Activated T-cell treated with anti-CD3 and anti-CD28 coated beads for 24 hours (primary cell): ENCODE measurements at places on chromosomes 7 and 10.

DNA sequence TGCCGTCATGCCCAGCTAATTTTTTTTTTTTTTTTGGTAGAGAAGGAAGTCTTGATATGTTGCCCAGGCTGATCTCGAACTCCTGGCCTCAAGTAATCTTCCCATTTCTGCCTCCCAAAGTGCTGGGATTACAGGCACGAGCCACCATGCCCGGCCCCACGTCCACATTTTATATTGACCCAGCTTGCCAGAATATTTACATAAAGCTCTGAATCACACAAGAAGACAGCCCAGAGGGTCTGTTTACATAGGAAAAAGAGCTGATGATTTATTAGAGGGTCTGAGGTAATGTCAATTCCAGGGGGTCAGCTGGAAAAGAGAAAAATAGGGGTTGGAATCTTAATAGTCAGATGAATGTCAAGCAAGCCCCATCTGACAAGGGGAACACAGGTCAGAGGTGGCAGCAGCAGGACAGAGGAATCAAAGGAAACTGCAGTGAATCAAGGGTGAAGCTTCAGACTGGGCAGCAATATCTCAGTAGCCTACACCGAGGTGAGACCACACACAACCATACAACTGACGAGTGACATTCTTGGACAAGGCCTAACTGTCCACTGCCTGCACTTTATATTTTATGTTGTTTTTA is 15.8 kb upstream of the SLF2 start:
- no peak for DNase-seq

- DNase-seq: no peak
Observed at GRCh38 chr10:98655492-98655891, 208.8 kb upstream of the HPS1 start.

- no peak for DNase-seq
Observed at GRCh38 chr10:69849825-69850224, 48.1 kb downstream of the COL13A1 start.

GRCh38 chr7:71210220-71210619 is 78.3 kb downstream of the GALNT17 start:
- no peak for DNase-seq

DNA sequence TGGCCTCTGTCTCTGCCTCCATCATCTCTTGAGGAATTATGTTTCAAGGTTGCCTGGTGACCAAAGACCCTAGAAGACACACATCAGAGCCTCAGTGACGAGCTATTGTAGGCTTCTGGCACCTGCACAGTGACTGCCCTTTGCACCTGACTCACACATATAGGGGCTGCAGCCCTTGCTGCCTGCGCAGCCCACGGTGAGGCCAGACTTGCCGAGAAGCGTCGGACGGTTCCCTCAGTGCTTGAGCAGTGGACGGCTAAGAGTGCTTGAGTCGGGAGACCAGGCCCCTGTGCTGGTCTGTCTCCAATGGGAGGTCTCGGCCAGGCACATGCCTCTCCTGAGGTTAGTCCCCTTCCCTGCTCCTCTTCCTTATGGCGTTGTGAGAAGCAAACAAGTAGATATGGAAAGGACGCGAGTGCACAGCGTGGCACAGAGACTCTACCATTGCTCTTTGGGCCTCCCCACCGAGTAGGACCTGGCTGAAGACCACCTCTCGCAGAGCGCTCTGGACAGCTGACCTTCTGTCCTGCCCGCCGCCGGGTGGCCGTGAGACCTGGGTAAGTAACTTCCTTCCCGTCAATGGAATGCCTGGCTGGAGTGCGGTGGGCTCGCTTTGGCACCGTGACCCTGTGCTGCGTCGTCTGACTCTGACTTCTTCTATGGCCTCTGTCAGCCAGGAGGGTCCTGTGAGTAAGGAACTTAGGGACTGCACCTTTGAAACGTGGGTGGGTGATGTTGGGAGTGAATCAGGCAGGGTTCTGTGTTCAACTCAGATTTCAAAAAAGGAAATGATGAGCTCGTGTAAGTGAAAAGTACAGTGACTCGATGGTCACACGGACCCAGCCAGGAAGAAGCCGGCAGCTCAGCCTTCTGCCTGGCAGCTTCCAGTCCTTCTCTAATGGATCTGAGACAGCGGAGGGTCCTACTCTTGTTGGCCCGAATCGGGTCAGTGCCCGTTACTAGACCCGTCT is 33.7 kb downstream of the ZNF775 start:
- DNase-seq: no peak

GRCh38 chr7:39468808-39469374 is 97.3 kb upstream of the YAE1 start:
- no peak for DNase-seq

GRCh38 chr10:44183667-44184632 is 200.9 kb downstream of the CXCL12 start:
- DNase-seq: no peak

- DNase-seq: no peak
Observed at GRCh38 chr7:91031757-91032156, 232.5 kb upstream of the FZD1 start.

GRCh38 chr10:13296476-13296875 is 3.4 kb downstream of the PHYH start:
- DNase-seq: no peak

DNA sequence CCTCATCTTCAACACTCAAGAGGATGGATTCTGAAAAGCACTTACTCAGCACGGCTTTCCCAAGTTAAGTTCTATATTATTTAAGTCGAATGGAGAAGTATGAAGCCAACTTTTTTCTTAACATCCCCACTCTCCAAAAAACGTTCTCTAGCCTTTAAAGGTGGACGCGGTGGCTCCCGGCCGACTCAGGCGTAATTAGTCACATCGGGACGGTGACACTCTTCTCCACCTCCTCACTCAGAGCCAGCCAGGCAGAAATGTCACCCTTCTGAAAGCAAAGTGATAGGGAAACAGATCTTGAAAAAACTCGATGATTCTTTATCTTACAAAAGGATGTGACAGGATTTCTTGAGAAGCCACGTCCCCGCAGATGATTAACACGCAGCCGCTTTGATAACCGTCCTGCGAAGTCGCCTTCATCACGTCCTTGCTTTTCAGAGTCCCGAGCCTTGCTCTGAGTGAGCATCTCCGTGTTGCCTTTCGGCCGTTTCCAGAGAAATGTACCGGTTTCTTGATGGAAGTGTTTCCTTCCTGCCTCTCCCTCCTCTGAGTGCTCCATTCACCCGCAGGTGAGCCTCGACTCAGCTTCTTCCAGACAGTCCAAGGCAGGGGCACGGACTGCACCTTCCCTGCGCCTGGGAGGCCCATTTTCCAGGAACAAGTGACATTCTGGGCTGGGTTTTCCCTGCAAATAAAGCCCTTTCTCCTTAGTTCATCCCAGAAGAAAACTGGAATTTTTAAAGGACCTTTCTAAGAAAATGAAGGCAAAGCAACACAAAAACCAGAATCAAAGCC is 314.8 kb downstream of the DNAJB6 start:
- DNase-seq: no peak

GRCh38 chr7:18191341-18191740 is 163.7 kb upstream of the PRPS1L1 start:
- DNase-seq: no peak

- no peak for DNase-seq
Observed at GRCh38 chr7:99399597-99399996, 8.8 kb downstream of the PDAP1 start.

- DNase-seq: no peak
Observed at GRCh38 chr7:148579366-148579765, 11.2 kb upstream of the C7orf33 start.

GRCh38 chr7:40003597-40003996 is 53.5 kb downstream of the CDK13 start:
- DNase-seq: no peak

DNA sequence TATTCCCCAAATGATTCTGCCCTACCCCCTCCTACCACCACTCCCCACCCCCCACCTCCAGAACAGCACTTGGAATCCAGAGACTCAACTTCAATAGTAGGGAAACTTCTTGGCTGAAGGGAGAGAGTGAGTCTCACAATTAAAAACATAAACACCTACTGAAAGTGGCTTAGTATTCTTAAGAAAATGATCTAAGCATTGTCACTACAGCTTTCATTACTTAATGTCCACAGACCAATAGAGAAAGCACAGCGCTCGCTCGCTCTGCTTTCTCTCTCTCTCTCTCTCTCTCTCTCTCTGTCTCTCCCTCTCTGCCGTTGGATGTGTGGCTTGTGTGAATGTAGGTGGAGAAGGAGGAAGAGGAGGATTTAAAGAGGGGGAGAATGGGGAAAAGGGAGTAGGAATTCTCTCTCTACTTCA is 1.5 kb upstream of the SEMA3A start:
- no peak for DNase-seq

DNA sequence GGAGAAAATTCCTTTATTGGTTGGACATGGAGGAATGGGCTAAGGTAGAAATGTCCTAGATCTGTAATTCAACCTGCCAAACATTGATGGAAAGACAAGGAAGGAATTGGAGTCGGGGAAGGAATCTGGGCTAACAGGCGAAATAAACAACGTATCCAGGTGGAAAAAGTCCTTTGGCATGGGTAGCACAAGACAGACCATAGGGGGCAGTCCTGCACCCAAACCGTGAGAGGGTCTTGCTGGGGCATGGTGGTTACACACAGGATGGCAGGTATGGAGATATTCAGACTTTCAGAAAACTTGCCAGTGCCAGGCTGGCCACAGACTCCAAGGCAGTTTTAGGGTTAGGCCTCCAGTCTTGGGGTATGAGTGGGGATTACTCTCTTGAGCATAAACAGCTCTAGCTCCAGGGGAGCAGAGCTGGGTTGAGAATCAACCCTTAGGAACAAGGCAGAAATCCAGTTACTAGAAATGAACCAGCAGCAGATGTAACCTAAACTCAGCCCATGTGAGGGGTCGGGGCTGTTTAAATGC is 188.6 kb upstream of the GDF10 start:
- DNase-seq: no peak

DNA sequence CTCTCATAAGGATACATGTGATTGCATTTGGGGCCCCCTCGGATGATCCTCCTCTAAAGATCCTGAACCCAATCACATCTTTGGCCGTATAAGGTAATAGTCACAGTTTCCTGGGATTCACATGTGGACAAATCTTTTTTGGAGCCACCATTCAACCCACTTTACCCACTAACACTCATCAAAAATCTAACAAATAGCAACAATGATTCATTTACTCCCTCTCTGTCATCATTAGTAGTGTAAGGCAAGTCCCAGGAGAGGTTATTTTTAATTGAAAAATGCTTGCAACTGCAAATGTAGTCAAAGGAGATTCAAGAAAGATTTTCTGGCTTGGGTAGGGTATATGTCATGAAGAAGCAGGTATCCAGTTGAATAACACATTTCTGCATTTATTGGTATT is 9.9 kb upstream of the SMKR1 start:
- no peak for DNase-seq

DNA sequence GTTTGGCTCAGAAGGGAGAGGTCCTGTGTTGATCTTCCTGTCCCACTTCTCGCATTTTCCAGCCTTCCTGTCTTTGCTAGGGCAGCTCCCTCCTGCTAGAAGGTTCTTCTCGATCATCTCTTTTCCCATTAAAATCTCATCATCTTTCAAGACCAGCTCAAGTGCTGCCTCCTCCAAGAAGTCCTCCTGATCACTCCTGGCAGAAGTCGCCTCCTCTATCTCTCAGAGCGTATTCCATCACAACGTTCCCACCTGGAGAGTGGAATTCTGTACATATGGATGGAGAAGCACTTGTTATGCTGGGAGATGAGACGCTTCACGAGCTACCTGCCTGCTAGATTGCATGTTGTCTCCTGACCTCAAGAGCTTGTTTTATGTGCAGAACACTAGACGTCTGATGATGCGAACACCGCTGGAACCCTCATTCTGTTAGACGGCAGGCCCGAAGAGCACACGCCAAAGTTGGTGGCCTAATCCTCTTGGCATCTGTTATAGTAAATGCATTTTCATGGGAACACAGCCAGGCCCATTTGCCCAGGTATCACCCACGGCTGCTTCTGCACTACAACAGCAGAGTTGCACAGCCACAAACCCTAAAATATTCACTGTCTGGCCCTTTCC is 68.0 kb upstream of the INSIG1 start:
- DNase-seq: no peak

DNA sequence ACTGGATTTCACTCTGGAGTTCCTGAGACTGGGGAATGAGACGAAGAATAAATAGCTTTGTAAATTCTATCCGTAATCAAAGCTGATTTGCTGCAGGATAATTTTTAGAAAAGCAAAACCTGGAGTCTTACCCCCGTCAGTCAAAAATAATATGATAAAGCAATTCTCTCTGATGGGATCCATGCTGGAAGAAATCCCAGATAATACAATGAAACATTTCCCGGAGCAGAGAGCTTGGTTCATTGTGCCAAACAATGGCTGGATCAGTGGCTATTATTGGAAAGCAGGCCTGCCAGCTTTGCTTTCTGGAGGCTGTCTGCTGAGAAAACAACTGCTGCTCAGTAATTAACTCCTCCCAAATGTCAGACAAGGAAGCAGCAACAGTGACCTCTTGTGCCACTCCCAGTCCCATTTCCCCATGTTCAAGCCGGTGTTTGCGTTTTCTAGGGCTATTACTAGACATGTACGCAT is 609.4 kb upstream of the PCDH15 start:
- DNase-seq: no peak

DNA sequence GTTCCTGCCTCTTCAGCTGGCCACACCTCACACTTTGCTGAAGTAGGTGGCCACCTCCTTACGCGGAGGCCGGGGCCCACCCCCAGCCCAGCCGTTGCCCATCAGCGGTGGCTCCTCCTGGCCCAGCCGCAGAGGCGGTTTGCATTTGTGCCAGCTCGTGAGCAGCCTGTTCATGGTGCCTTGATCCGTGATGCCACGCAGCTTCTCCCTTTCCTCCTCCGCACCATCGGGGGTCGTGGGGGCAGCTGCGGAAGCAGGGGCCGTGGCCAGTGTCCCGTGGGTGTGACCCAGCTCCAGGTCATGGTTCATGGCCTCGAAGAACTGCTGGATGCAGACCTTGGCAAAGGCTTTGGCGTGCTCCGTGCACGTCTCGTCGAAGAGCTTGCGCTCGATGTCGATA is 3.1 kb upstream of the CALHM2 start:
- DNase-seq: no peak

GRCh38 chr10:99487125-99487807 is 45.5 kb upstream of the NKX2-3 start:
- no peak for DNase-seq

DNA sequence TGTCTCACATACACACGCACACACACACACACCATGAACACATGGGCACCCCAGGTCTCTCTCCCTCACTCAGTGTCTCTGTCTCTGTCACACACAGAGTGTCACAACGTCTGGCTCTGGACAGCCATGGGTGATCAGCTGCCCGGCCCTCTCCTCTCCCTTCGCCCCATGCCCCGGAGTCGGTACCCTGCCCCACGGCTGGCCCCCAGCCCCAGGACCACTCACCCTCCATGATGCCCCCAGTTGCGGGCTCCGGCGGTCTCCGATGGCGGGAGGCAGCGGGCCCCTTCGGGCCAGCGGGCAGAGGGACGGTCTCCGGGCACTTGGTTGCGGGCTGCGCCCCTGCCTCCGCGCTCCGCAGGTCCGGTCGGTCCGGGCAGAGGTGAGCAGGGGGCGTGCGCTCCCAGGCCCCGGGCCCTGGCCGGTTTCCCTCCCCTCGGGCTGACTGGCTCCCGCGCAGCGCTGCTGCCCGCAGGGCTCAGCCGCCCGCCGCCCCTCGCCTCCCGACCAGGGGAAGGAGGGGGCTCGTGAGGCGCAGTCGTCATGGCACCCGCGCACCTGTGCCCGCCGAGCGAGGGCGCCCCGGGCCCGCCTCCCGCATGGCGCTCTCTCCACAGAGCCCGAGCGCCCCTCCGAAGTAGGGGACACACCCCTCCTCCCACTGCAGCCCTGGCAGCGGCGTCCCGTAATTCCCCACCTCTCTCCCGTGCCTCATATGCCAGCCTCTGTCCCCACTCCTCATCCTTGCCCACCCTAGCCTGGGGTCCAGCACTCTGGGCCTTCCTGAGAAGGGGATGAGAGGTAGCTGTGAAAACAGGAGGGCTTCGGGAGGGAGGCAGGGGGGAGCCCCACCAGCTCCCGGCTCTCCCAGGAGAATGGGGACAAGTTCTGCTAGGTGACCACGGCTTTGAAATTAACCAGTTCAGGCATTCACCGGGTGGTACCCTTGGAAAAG is at the start of gene NPFFR1:
Gene NPFFR1 (minus strand): TSS at position 560 of the 955 bp plus-strand sequence. CDS start 328 bp downstream, at position 232.
- no peak for DNase-seq
